ENCODE measurements at places on chromosomes 2 and 18. TPM values are rescaled to one million over a fixed set of nuclear protein-coding genes. Genes with fewer than 3 reads are reported as not detected.

The TUBA4B gene
- not detected for total RNA-seq

GRCh38 chr2:41881249-41881648 lies 166.6 kb upstream of the PKDCC start:
- no peak for DNase-seq

DNA sequence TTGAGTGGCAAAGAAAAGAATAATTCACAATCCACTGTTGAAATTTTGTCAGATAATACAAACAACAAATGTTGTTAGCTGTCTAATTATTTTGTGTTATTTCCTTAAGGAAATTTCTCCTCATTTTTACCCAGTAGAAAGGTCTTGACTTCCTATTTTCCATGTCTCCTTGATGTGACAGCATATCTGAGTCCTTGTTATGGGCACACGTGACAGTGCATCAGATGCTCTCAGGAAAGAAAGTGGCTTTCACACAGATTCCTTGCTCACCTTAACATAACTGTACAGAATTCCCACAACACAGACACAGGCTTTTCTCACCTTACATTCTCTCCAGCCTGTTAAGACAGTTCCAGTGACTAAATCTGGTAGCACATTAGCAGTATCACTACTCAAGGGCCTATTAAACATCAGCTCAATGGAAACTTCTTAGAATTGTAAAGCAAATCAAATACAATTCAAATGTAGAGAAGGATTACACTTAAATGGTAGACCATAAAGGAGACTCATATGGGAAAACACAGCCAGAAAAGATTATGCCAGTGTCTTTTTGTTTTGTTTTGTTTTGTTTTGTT lies 30.2 kb upstream of the GPR55 start:
- DNase-seq: no peak

- DNase-seq: no peak
These were observed 108.4 kb downstream of the ALMS1 start for GRCh38 chr2:73494031-73494430.

DNA sequence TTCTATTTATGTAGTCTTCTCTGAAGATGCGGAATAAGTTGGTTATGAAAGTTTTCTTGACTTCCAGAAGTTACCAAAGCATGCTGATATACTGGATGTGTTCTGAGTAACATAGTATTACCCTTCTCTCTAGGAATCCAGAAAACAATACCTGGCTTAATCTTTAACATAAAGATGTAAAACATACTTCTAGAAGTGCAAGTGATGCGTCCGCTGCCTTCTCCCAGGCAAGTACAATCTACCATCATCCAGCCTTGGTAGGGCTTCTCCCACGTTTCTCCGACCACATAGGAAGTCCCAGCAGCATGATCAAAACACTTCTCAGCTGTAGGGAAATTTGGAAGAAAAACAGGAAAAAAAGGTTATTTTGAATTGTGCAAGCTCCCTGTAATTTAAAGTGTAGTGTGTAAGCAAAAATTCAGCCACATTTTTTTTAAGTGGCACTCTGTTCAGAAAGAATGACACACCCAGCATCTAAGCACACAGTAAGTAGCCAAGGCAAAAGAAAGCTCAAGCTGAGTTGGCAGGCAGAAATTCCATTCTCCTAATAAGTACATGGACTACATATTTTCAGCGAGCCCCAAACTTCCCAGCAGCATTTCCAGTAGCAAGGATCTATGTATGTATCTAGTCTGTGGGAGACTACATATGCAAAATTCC lies 5.2 kb downstream of the FN1 start:
- no peak for DNase-seq

The NCKAP5 gene
- total RNA-seq: 14.4 TPM

GRCh38 chr2:135475128-135475527 lies 55.9 kb downstream of the ZRANB3 start:
- DNase-seq: no peak

GRCh38 chr2:231926180-231926741 lies at the start of gene NPPC:
Gene NPPC (minus strand): TSS chr2:231926396. CDS start chr2:231926249, 147 bp downstream.
- DNase-seq: peak; percentile 50

DNA sequence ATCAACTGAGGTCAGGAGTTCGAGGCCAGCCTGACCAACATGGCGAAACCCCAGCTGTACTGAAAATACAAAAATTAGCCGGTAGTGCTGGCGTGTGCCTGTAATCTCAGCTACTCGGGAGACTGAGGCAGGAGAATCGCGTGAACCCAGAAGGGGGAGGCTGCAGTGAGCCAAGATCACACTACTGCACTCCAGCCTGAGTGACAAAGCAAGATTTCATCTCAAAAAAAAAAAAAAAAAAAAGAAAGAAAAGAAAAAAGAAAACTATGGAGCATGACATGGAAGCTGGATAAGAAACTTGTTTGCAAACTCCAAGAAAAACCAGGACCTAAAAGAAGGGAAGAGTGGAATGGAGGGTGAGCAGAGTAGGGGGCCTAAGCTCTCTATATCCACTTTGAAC lies 1.9 kb upstream of the CHMP1B start:
- DNase-seq: no peak

The KCNG2 gene
- 0.21 TPM for total RNA-seq

DNA sequence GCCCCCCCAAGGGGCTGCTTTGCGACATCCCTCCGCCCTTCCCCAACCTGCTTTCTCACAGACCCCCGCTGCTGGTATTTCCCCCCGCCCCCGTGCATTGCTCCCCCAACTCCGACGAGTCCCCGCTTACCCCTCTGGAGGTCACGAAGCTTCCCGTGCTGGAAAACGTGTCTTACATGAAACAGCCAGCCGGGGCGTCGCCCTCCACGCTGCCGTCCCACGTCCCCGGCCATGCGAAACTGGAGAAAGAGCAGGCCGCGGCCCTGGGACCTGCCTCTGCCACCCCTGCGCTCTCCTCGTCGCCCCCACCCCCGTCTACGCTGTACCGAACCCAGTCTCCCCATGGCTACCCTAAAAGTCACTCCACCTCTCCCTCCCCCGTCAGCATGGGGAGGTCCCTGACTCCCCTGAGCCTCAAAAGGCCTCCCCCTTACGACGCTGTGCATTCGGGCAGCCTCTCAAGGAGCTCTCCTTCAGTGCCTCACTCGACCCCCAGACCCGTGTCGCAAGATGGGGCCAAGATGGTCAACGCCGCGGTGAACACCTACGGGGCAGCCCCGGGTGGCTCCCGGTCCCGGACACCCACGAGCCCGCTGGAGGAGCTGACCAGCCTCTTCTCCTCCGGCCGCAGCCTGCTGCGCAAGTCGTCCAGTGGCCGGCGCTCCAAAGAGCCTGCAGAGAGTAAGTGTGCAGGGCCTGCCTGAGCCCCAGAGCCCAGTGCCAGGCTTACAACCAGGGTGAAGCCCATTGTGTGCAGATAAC lies 183.0 kb downstream of the NYAP2 start:
- DNase-seq: no peak

The WNT10A gene
- total RNA-seq: 1.9 TPM

DNA sequence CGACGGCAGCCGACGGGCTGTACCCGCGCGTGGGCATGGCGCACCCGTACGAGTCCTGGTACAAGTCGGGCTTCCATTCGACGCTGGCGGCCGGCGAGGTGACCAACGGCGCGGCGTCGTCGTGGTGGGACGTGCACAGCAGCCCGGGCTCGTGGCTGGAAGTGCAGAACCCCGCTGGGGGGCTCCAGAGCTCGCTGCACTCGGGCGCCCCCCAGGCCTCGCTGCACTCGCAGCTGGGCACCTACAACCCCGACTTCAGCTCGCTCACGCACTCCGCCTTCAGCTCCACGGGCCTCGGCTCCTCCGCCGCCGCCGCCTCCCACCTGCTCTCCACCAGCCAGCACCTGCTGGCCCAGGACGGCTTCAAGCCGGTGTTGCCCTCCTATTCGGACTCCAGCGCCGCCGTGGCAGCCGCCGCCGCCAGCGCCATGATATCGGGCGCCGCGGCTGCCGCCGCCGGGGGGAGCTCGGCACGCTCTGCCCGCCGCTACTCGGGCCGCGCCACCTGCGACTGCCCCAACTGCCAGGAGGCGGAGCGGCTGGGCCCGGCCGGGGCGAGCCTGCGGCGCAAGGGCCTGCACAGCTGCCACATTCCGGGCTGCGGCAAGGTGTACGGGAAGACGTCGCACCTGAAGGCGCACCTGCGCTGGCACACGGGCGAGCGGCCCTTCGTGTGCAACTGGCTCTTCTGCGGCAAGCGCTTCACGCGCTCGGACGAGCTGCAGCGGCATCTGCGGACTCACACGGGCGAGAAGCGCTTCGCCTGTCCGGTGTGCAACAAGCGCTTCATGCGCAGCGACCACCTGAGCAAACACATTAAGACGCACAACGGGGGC lies 2.0 kb downstream of the SP9 start:
- no peak for DNase-seq

DNA sequence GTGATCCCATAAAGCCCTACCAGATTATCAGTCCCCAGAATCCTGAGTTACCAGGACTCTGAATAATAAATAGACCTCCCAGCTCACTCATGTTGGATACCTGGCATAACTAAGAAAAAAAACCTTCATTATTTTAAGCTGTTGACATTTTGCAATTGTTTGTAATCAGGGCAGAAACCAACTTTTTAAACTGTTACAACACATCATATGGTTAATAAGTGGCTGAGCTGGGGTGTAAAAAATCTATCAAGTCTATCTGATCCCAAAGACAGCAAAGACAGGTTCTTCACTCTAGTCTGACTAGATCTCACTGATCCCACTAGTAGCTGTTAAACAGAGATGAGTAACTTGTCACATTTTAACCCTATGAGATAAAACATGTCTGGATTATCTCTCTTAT lies 370.3 kb downstream of the RIT2 start:
- no peak for DNase-seq

GRCh38 chr2:29596584-29596983 lies 324.8 kb downstream of the ALK start:
- no peak for DNase-seq

- no peak for DNase-seq
These were observed 20.6 kb upstream of the TMEM163 start for GRCh38 chr2:134739236-134739878.

DNA sequence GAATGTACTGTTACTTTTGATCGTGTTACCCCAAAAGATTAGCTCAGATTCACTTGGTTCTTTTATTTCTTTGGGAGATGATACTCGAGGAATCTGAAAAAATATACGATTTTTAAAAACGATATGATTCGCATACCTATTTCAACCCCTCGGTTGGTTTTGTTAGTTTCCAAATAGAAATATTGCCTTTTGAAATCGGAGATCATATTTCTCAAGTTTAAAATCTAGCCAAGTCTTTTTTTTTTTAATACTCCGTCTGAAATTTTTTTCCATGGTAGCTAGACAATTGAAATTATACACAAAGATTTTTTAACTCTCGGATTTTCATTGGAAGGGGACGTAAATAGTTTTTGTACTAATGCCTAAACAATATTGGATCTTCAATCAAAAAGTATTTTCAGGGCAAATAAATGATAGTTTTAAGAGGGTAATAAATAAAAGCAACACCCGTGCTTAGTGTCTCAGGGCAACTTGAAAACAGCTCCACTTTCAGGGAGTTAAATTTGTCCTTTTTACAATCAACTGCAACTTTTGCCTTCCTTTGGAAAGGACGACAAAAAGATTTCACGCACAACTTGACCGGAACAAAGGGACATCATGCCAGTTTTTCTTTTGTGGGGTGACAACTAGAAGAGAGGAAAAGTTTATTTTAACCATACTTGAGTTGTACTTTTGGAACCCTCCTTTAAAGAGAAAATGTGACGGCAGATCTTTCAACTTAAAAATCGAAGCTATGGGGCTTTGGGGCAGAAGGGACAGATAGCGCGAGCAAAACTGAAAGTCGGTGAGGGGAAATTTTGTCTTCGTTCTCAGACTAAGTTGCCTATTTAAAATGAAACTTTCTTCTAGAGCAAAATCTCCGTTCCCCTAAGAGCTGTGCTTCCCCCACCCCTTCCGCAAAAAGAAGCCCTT lies 5.8 kb upstream of the ONECUT2 start:
- no peak for DNase-seq

DNA sequence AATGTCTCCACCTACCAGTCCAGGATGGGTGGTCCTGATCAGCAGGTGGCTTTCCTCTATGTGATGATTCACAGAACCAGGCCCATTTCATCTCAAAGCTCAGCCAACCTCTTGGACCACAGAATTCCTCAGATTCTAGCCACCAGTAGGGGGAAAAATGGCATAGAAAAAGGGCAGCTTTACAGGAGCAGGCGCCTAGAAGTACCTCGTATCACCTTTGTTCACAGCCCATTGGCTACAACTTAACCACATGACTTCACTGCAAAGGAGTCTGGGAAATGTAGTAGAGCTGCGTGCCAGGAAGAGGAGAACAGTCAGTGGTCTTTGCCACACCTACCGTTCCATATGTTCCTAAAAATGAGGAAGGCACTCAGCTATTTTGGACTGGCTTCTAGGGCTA lies 62.8 kb upstream of the DTNA start:
- no peak for DNase-seq

The ARHGEF33 gene
- 2.1 TPM for total RNA-seq

GRCh38 chr2:84906900-84907714 lies 1.7 kb downstream of the TMSB10 start:
- DNase-seq: no peak

GRCh38 chr2:84515788-84516187 lies 510 bp upstream of the DNAH6 start:
- DNase-seq: no peak

DNA sequence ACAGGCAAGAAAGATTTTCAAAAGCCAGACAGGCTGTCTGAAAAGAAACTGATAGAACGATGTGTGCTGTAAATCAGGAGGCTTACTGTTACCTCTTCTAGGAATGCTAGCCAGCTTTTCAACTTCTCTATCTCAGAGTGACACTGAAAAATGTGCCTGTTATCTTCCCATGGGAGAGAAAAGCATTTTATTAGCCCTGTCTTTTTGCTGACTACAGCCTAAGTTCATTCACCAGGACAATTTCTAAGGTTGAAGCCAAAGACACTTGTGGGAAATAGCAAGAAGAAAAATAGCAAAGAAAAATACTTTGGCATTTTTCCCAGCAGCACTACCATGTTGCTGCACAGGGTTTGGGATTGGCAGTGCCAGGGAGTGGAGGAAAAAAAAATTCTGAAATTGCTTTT lies 34.0 kb downstream of the ABCB11 start:
- no peak for DNase-seq

DNA sequence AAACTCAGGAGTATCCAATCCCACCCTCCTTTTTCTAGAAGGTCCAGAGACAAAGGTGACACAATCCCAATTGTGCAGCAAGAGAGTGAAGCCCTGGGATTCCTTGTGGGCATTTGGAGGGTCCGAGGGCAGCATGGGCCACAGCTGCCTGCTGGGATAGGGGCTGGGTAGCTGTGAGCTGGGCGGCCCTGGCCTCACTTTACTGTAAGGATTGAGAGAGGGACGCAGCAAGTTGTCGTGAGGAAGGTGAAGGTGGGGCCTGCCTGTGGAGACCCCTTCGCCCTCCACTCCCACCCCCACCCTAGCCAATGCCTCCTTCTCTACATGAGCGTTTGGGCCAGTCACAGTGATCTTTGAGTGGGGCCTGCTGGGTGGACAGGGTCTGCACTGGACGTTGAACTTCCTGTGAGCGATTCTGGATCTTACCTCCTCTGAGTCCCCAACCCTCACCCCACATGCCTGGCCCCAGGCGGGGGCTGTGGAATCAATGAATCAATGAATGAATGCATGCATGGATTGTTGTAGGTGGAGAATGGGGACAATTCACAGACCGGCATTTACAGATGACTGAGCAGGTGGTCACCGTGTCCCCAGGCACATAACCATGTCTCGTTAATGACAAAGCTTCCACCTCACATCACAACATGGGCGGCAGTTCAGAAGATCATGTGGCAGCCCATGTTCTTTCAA lies 107.2 kb downstream of the INHBB start:
- no peak for DNase-seq

The PDE11A gene
- 1.3 TPM for total RNA-seq
